Hematopoietic multipotent progenitor cell treated with erythropoietin and hydrocortisone succinate and interleukin-3 and kit ligand, for 6 days (in vitro differentiated cells): ENCODE measurements at places on chromosomes 7 and 10.

- DNase-seq: no peak
Observed at GRCh38 chr7:158315326-158315725, 272.3 kb downstream of the PTPRN2 start.

- DNase-seq: no peak
Observed at GRCh38 chr10:18195060-18195799, 55.0 kb downstream of the CACNB2 start.

- DNase-seq: no peak
Observed at GRCh38 chr10:130409931-130410330, 273.7 kb downstream of the GLRX3 start.

- DNase-seq: no peak
Observed at GRCh38 chr7:117237646-117238045, 85.2 kb downstream of the WNT2 start.

- DNase-seq: peak; percentile 75
Observed at GRCh38 chr10:15879058-15879457, 18.8 kb upstream of the MINDY3 start.

DNA sequence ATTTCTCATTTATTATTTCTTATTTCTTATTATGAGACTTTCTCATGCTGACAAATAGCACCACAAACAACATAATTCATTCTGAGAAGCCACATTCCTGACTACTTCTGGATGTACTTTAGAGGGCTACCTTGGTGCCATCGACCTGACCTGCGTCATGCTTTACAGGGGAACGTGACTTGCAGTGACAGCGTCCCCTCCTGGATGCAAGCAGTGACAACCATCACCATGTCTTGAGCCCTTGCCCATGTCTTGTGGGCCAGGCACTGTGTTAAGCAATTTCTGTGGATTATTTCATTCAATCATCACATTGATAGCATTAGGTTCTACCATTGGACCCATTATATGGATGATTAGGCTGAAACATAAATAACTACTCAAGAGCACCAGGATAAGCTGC is 137.0 kb downstream of the ANK3 start:
- no peak for DNase-seq
